ENCODE measurements at places on chromosomes 13 and 19.

GRCh38 chr19:3809881-3810707, 23.9 kb upstream of the MATK start:
- DNase-seq: no peak

- DNase-seq: no peak
These were observed 4.5 kb downstream of the ADAT3 start for GRCh38 chr19:1909761-1910080.

DNA sequence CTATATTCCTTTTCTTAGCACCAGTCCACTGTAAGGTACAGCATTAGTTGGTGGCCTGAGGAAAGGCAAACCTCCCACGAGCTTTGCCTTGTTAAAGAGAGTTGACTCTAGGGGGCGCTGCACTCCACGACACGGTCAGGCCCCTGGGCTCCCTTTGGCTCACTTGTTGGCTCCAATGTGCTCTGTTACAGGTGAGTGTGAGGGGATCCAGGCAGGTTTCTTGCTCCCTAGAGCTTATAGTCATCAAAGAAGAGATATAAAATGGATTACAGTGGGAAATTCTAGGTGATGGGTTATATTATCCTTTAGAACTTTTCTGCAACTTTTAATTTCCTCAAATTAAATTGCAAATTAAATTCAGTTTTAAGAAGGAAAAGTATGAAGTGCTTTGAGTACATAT, 3.7 kb downstream of the WDR87 start:
- DNase-seq: peak; percentile 65

GRCh38 chr19:34428549-34429285, 536 bp downstream of the UBA2 start:
- DNase-seq: no peak

DNA sequence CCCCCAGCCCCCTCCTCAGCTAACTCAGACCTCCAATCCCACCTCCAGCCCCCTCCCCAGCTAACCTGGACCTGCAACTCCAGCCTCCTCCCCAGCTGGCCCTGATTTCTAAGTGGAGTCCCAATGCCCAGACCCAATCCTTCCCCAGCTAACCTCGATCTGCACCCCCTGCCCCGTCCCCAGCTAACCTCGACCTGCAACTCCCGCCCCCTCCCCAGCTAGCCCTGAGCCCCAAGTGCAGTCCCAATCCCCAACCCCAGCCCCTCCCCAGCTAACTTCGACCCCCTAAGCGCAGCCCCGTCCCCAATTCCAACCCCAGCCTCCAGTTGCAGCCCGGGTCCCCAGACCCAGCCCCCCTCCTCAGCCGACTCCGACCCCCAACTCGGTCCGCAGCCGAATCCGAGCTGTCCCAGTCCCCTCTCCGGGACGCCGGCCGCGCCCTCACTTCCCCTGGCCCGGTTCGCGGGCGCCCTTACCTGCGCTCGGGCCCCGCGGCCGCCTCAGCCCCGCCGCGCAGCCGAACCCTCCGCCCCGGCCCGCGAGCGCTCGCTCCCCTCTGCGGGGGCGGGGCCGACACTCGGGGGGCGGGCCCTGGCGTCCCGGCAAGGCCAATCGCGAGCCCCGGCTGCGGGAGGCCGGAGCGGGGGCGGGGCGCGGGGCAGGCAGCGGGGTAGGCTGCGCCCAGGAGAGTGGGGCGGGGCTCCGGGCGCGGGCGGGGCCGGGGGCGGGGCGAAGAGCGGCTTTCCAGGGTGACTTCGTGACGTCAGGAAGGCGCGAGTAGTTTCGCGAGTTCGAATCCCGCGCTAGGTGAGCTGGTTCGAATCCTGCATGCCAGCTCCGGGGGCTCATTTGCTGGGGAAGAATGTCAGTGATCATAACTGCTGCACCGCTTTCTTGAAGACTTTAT, at the start of gene GNG7:
TSS of gene GNG7 (minus strand) at position 525 of the 907 bp plus-strand sequence. CDS start 182,006 bp downstream, outside the sequence.
- DNase-seq: peak; percentile 88

GRCh38 chr19:13930402-13930801, 7.8 kb downstream of the PODNL1 start:
- no peak for DNase-seq

- DNase-seq: no peak
These were observed 97.5 kb downstream of the TNFSF11 start for GRCh38 chr13:42671502-42671901.

- no peak for DNase-seq
These were observed 10.6 kb downstream of the NANOS3 start for GRCh38 chr19:13887517-13887916.

GRCh38 chr19:4981681-4981958, 12.7 kb downstream of the KDM4B start:
- DNase-seq: no peak

GRCh38 chr13:44646044-44646443, 69.9 kb upstream of the TSC22D1 start:
- DNase-seq: no peak

DNA sequence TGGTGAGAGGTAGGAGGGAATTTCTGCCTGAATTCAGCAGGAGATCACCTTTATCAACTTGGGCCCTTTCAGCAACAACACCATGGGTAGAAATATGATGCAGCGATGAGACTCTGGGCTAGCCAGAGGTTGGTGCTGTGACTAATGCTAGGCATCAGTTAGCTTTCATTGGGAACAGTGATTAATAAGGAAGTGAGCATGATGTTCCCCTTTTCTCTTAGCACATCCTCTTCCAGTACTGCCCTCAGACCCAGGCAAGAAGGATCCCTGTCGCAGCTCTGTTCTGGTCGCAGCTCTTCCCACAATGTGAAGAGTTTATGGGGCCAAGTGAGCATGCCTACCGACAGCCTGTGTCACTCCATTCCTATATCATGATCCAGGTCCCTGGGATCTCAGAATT, 100.5 kb downstream of the FLT1 start:
- no peak for DNase-seq

DNA sequence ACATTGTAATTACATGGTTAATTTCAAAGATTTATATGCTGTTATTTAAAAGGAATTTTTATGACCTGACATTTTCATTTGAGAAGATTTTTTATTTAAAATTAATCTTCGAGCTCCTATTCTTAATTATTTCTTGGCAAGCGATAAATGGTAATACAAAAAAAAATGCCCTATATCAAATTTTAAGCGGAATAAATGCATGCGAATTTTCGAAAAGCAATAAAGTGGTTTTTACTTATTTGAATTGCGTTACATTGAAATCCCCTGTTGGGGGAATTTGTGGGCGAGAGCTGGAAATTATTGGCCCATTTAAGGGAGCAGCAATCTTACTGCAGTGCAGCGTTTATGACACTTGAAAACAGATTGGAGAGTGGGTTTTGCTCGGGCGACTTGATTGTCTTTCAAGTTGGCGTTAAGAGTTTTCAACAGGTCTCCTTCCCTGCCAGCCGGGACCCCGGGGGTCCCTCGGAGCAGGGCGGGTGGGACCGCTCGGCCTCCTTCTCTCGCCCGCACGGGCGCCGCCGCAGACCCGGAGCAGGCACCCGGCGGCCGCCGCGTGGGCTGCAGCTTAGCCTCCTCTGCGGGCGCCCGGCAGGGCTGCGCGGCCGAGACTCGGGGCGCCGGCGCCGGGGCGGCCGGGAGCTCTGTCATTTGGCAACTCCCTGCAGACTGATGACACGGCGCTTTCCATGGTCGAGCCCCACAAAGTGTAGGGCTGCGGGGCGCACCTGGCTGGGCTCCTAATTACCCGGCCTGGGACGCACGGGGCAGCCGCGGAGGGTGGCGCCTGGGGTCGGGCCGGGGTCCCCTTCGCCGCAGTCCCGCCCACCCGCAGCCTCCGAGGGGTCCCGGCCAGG, 255.1 kb upstream of the SOX21 start:
- DNase-seq: no peak

GRCh38 chr19:57434386-57435061, 601 bp upstream of the ZNF749 start:
- no peak for DNase-seq

DNA sequence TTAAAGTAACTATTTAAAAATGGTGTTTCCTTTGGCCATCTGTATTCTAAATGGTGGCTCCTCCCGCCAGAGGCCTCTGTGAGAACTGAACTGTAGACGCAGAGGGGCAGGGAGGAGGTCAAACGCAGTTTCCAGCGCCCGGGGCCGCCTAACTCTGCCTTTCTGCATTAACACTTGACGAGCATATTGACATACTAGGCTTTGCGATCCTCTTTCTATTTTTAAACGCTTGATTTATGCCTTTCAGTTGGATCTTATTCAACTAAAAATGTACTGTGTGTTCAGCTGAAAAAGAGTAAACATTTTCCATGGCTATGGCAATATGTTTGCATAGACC, 74.7 kb downstream of the SPACA7 start:
- DNase-seq: no peak

GRCh38 chr13:26095338-26095737, 43.5 kb upstream of the SHISA2 start:
- no peak for DNase-seq

- DNase-seq: no peak
These were observed 749 bp downstream of the ZNF264 start for GRCh38 chr19:57192077-57192420.

GRCh38 chr13:94609196-94609595, 7.5 kb downstream of the GPR180 start:
- DNase-seq: no peak

GRCh38 chr13:107450931-107451330, 764.4 kb downstream of the LIG4 start:
- DNase-seq: no peak

GRCh38 chr13:77335543-77335942, 8.6 kb upstream of the MYCBP2 start:
- DNase-seq: no peak

GRCh38 chr13:76687467-76687866, 198.7 kb downstream of the KCTD12 start:
- DNase-seq: no peak

DNA sequence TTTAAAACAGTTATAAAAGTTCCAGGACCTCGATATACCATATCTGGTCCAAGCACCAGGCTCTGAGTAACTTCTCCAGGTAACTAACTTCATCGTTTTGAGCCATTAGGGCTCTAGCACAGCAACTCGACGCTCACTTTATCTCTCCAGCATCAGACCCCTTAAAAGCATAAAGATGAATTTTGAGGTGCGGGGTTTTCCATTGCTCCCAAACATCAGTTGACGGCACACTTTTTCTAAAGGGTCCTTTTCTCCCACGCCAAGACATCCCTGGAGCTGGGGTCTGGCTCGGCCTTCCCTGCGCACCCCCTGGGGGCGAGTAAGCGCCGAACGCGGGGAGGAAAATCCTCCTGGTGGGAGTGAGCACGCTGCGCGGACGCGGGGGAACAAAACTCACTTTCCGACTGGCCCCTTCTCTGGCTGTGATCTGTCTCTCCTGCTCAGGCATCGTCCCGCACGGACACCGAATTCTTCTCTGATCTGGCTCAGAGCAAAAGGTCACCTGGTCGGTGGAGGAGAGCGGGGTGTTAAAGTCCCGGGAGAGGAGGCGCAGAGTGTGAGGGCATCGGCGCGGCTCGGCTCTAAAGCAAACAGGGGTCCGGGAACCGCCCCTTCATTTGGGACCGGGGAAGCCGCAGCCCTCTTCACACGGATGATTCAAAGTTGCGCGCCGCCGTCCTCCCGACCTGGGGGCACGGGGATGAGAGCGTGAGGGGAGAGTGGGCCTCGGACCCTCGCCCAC, at the start of gene ATP7B:
TSS of gene ATP7B (minus strand) at position 561 of the 742 bp plus-strand sequence. CDS start at position 448, 113 bp downstream.
- no peak for DNase-seq

DNA sequence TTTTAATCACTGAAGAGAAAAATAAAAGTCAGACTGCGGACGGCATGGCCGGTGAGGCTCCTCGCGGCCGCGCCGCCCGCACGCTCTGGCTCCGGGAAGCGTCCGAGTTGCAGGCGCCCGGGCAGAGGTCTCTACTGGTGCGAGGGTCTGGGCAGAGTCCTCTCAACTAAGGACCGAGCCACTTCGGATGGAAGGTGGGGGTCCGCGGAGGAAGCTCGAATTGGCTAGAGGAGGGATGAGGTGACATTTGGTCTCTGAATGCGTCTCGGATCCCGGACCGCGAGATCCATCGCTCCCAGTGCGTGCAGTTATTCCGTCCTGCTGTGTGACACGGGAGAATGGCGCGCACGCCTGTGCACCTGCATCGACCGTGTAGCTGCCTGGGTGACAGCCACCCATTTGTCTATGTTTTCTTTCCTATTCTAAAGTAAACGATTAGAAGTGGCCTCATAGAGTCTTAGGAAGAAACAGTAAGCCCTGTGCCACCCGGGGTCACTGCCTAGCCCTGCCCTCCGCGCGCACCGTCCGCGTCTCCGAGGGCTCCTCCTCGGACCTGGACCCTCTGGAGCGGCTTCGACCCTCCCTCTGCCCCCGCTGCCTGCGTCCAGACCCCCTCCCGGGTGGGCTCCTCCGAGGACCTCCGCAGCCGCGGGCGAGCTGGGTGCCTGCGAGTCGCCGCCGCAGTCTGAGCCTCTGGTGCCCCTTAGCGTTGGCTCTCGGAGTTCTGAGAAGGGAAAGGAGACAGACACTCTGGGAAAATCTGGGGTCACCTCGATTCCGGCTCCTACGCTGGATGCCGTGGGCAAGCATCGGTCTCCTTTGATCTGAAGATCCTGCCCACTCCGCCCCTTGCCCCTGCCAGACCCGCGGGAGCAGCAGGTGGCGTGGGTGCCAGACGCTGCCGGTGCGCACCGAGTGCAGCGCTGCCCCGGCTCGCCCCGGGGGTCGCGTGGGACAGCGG, 347.4 kb downstream of the LIG4 start:
- DNase-seq: no peak

Data from stimulated activated CD4-positive, alpha-beta T cell treated with anti-CD3 and anti-CD28 coated beads, TNF-alpha, amount 100 ng/mL, for 1 hour (primary cell).